Daoy (cell line): ENCODE measurements at places on chromosomes 4 and X.
A peak's percentile ranks its signal among the peaks of the same experiment; 100 is the strongest.

GRCh38 chrX:118536687-118537461, 41.3 kb downstream of the DOCK11 start:
- peak; percentile 7 for DNase-seq

DNA sequence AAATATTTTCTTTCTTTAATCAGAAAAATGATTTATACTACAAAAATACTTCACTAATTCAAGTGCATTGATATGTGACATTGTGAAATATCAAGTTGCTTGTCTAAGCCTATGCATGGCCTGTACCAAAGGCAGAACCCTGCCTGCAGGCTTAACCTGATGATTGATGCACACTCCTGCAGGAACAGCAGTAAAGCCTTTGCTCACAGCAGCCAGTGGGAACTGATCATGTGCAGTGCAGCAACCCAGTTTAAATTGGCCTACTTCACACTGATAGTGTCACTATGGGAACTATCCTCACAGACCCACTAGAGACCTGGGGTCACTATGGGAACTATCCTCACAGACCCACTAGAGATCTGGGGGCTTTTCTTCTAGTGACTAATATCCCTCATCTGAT, 603.8 kb downstream of the RAPGEF2 start:
- no peak for DNase-seq

GRCh38 chr4:125045311-125045710, 269.4 kb upstream of the FAT4 start:
- no peak for DNase-seq

- no peak for DNase-seq
Observed at GRCh38 chr4:86300516-86300915, 59.3 kb downstream of the MAPK10 start.

DNA sequence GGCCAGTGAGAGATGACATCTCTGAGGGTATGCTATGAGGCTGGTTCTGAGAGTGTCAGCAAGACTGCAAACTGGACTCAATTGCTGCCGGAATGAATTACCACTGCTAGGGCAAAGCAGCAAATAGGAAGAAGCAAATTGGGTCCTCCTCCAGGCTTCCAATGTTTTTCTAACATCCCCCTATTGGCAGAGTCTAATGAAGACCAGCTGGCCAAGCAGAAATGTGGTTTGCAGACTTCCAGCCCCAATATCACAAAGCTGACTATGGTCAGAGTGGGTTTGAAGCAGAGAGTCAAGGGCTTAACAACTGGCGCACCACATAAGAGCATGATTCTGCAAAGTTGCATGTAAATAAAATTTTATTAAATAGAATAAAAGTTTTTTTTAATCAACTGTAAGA, 225.4 kb upstream of the GLRA2 start:
- DNase-seq: no peak

- no peak for DNase-seq
Observed at GRCh38 chr4:54001668-54002365, 62.6 kb downstream of the CHIC2 start.

- no peak for DNase-seq
Observed at GRCh38 chr4:180788729-180789128, 1454.5 kb upstream of the TENM3 start.
